CD4-positive, alpha-beta T cell treated with Interleukin-4 for 4 hours (primary cell): ENCODE measurements at places on chromosomes 7 and 10.

- DNase-seq, result peak; percentile 69
These were observed 2.3 kb downstream of the CDK13 start for GRCh38 chr7:39952374-39952773.

DNA sequence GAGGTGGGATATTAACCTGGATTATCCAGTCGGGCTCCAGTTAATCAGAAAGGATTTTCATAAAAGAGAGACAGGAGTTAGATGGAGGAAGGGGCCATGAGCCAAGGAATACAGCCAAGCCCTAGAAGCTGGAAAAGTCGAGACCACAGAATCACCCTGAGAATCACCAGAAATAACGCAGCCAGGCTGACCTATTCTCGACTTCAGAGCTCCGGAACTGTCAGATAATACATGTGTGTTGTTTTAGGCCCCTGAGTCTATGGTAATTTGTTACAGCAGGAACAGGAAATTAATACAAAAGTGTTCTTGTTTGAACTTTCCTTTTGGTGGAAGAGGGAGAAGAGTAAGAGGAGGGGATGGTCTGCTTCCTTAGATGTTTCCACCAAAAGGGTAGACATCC is 208.1 kb downstream of the JCAD start:
- no peak for DNase-seq

GRCh38 chr10:12984165-12984747 is 17.3 kb downstream of the CCDC3 start:
- DNase-seq, result no peak

DNA sequence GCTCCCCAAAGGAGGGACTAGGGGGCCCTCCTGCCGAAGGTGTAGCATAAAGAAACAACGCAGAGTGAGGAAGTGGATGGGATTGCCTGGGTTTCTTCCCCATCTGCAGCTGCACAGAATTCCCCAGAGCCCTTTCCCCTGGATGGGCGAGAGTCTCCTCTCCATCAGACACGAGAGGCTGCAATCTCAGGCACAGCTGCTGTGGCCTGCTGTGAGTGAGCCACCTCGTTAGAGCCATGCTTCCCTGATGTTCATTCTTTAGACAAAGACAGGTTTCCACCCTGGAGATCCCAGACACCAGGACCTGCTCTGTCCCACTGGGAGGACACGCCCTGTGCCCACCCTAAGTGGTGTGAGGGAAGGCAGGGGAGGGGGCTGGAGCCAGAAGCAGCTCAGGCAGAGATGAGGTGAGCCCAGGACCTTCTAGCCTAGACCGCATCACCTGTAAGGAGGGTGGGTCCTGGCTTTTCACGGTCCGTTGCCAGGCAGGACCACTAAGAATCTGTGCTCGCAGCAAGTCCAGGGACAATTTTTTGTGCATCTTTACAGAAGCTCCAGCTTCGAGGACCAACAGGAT is 268.6 kb upstream of the TCERG1L start:
- DNase-seq, result no peak

DNA sequence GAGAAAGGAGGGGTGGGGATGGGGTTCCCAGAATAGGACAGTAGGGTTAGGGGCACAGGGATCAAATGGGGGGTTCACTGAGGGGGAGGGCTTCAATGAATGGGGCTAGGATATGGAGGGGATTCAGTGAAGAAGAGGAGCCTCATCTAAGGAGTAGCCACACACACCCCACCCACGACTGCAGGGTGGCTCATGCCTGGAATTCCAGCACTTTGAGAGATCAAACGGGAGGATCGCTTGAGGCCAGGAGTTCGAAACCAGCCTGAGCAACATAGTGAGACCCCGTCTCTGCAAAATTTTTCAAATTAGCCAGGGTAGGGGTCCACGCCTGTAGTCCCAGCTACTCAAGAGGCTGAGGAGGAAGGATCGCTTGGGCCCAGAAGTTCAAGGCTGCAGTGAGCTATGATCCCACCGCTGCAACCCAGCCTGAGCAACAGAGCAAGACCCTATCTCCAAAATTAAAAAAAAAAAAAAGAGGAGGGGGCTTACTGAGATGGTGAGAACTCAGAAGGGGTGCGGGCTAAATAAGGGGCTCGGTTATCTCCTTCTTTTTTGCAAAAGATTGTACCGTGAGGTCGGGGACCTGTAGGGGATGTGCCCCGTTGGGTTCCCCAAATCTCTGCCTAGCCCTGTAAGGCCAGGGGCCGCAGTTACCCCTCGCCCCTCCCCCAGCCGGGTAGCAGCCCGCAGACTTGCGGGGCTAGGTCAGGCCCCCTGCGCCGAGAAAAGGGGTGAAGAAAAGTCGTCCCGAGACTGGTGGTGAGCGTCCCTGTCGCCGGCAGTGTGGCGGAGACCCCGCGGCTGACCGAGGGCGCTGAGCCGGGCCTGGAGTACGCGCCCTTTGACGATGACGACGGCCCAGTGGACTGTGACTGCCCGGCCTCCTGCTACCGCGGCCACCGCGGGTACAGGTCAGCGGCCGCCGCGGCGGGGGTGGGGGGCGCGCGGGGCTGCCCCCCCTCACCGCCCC is 43.1 kb upstream of the HSPB1 start:
- no peak for DNase-seq

DNA sequence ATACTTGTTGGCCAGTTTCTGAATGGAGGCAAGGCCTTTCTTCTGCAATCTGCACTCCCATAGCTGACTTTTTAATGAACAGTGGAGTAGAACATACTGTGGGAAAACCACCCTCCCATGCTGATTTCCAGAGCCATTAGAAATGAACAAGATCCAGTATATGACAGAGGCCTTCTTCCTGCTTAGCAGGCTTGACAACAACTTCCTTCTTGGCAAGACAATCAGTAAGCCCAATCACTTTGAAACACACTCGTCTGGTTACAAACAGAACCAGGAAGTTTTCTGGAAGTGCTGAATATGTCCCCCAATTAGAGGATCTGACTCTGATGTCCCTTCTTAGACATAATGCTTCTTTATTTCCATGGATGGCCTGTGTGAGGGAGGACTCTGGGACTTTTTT is 103.4 kb downstream of the SAMD9 start:
- no peak for DNase-seq

DNA sequence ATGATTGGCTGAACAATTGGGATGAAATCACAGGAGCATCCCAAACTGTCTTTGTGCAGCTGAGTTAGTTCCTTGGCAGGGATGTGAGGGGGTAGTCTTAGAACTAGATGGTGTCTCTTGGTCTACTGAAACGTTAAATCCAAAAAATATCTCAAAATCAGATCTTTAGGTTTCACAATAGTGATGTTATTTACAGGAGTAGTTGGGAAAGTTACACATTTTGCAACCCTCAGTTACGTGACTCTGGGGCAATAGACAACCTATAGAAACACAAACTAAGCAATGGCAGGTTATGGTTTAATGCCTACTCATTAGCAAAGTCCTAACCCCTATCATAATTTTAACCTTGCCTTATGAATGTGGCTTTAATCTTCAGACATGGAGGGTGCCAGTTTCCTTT is 24.0 kb downstream of the PKD1L1 start:
- no peak for DNase-seq

GRCh38 chr10:73653701-73654100 is 2.1 kb downstream of the SYNPO2L start:
- no peak for DNase-seq

DNA sequence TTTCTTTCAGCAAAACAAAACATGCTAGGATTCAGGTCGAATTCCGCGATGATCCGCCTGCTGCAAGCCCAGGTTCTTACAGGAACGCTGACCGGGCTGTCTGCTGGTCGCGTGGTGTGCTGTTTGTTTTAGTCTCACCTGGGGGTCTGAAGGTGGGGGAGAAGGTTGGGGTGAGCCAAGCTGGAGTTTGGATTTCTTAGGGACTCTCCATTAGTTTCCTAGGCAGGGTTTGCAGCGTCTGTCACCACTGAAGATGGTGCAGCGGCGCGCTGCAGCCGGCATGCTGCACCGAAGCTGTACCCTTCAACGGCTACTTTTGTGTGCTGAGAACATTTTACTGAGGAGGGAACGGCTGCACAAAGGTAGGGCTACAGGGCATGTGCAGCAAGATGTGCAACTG is 48.7 kb downstream of the GCC1 start:
- DNase-seq, result no peak

- no peak for DNase-seq
These were observed 26.2 kb downstream of the VSIR start for GRCh38 chr10:71747039-71747531.

GRCh38 chr10:11647676-11648075 is 36.2 kb upstream of the USP6NL start:
- no peak for DNase-seq

- DNase-seq, result no peak
These were observed 103.4 kb upstream of the SEMA3D start for GRCh38 chr7:85290269-85290668.

DNA sequence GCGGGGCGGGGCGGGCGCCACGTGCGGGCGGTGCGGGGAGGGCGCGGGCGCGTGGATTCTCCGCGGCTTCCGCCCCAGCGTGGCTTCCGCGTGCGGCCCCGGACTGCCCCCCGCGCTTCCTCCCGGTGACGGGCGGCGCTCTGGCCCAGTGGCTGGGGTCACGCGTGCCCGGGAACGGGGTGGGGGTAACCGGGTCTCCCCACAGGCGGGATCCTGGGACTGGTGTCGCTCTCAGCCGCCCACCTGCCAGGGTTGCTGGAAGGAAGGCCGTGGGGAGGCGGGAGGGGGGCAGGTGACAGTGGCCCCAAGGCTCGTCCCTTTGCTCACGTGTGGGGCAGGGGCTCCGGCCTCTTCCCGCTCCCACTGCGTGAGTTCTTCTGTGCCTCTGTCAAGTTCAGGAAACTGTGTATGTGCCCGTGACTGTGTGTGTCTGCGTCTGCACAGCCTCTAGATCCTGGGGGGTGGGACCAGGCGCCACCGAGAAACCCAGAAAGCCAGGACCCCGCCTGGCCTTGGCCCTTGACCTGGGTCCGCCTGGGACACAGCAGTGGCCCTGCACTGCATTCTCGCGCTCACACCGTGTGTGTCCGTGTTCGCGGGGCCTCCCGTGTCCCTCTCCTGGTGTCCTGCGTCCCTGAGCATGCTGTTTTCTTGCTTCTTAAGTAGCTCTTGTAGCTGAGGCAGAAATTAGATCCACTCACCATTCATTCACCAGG is 919 bp downstream of the MAFK start:
- peak; percentile 27 for DNase-seq
